ENCODE measurements at places on chromosomes 2 and 18.

- DNase-seq, result no peak
Measured at GRCh38 chr2:145206496-145207281, 686.8 kb upstream of the ZEB2 start.

GRCh38 chr2:17879137-17879912 lies 858 bp downstream of the KCNS3 start:
- DNase-seq, result no peak

GRCh38 chr18:34990597-34990996 lies 50.6 kb upstream of the MAPRE2 start:
- no peak for DNase-seq

DNA sequence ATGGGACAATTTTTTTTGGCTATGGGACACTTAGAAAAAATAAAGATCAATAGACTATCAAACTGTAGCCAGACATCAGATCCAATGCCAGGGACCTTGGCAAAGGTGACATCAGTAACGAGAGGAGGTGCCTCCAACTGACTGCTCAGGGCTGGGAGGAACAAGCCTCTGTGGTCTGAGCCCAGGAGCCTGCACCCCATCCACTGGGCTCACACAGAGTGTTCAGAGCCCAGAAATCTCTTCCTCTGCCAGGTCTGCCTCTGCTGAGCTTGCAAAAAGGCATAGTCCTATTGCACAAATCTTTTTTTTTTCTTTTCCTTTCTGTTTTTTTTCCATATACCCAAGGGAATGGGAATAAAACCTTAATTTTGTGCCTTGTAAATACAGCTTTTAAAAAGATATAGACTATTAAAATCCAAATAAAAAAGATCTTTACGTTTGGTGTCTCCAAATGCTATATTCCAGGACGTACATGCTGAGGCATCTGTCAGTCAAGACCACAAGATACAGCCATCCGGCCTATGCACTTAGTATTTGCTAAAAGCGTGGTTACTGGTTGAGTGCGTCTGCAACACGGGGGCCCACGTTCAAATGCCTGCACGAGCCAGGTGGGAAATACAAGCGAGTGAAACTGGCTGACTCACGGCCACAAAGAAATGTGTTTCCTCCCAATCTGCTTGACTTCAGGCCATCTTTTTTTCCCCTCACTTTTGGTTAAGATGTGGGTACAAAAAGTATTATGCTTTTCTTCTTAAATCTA lies 7.8 kb upstream of the ARHGAP25 start:
- DNase-seq, result no peak

- peak; percentile 71 for DNase-seq
Measured at GRCh38 chr2:46335391-46336282, 38.4 kb downstream of the EPAS1 start.
